ENCODE measurements at places on chromosomes 3 and 15.
A peak's percentile ranks its signal among the peaks of the same experiment; 100 is the strongest.

DNA sequence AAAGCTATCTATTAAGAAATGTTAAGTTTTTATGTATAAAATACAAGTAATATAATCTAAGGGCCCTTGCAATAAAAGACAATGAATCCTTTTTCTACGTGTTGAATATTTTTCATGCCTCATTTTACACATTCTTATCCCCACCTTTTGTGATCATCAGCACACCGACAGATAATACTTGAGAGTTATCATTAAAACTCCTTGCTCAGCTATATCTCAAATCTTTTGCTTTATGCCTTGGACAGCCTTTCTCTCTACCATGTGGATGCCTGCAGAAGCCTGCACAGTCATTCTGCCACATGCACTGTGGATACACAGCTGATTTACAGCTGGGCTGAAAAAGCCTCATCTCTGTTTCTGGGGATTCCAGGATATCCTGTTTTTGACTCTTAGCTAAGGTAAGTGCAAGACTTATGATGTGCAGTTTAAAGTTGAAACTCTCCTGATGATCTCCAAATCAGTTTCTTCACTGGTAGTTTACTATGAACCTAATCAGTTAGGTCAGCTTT is 1565.1 kb downstream of the SI start:
- no peak for DNase-seq

GRCh38 chr15:55742927-55743728 is at the start of gene PRTG:
TSS of gene PRTG (minus strand) at chr15:55743152. CDS start at chr15:55742931, 221 bp downstream.
- peak; percentile 86 for DNase-seq

DNA sequence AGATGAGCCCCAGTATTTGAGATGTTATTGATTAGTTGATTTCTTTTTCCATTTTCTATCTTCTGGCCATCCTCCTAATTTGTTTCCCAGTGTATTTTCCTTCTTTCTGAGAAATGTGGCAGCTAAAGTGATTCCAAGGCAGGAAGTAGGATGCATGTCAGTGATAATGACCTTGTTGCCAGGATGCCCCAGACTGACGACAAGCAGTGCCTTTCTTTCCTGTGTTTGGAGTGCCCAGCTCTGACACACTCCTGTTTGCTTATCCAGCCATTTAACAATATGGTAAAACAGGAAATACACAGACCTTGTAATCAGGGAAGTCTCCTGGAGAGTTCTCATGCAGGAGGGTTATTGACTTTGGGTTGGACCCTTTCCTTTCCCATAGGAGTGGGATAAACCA is 20.4 kb downstream of the TMOD2 start:
- DNase-seq, result no peak

- DNase-seq, result no peak
Observed at GRCh38 chr3:66449411-66449974, 51.3 kb downstream of the LRIG1 start.

- peak; percentile 45 for DNase-seq
Observed at GRCh38 chr3:79161941-79162340, 605.9 kb downstream of the ROBO1 start.

DNA sequence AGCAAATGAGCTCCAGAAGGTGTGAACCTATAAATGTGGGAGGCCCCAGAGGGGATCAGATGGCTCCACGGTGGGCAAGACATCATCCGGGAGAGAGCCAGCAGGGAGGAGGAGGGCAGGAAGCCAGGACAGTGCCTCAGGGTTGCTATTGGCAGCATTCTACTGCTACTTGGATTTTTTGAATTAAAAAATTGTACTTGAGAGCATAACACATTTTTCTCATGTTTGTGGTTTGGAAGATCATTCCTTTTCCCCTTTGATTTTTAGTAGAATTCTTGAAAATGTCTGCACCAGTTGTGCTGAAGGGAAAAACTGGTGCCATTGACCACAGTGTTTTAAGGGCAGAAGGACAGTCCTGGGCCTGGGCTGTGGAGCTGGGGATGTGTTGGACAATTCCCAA is 59.2 kb downstream of the LYZL4 start:
- peak; percentile 50 for DNase-seq

- no peak for DNase-seq
Observed at GRCh38 chr3:86244905-86245304, 746.0 kb downstream of the VGLL3 start.

GRCh38 chr15:68199340-68199739 is 5.8 kb downstream of the CALML4 start:
- no peak for DNase-seq
